Activated CD8-positive, alpha-beta T cell treated with anti-CD3 and anti-CD28 coated beads for 36 hours (primary cell): ENCODE measurements at places on chromosomes 2 and 18.

DNA sequence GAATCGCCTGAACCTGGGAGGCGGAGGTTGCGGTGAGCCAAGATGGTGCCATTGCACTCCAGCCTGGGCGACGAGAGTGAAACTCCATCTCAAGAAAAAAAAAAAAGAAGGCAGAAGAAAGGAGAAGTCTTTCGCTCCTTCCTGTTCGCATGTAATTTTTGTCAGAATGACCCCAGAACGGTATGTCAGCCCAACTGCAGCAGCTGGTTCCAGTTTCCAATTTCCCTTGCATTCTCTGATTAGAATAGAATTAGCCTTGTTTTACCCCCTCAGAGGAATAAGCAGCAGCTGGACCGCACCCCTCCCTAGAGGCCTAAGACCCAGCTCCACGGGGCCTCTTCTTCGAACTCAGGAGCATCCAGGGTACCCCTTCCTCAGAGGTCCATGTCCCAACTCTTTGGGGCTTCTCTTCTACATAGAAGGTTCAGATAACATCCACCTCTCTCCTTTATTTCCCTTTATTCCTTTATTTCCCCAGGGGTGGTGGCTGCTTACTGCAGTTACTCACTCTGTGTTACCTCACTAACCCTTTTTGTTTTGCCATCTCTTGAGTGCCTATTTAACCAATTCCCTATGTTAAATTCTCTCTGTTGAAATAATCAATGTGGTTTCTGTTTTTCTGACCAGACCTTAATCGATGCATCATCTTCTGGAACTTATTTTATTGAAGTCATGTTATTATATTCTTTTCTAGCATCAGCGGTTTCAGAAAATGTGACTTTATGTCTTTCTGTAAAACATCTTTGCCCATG, 7.2 kb upstream of the PUM2 start:
- no peak for DNase-seq
- no peaks in the 10 kb centered on the region for H3K4me1 ChIP-seq
- no peaks in the 10 kb centered on the region for H3K36me3 ChIP-seq
- H3K27me3 ChIP-seq, result no peaks in the 10 kb centered on the region

- peaks cover 2% of the 10 kb centered on the region for H3K4me1 ChIP-seq
- H3K4me3 ChIP-seq, result peak overlapping the region; percentile 51
- peak overlapping the region; percentile 26 for H3K27ac ChIP-seq
Observed at GRCh38 chr18:31162419-31162793, 250 bp downstream of the DSC1 start.

GRCh38 chr2:105734762-105735538, 9.8 kb upstream of the NCK2 start:
- no peaks in the 10 kb centered on the region for H3K27me3 ChIP-seq
- peaks cover 47% of the 10 kb centered on the region for H3K4me1 ChIP-seq
- no peak overlapping the region for H3K27ac ChIP-seq
- H3K4me3 ChIP-seq, result no peak overlapping the region
- H3K36me3 ChIP-seq, result no peaks in the 10 kb centered on the region

GRCh38 chr2:33484042-33484621, 7.7 kb downstream of the RASGRP3 start:
- peaks cover 6% of the 10 kb centered on the region for H3K4me1 ChIP-seq
- DNase-seq, result no peak
- no peaks in the 10 kb centered on the region for H3K27me3 ChIP-seq
- H3K36me3 ChIP-seq, result no peaks in the 10 kb centered on the region
- H3K27ac ChIP-seq, result no peak overlapping the region

GRCh38 chr2:110973262-110973661, 147.5 kb upstream of the BCL2L11 start:
- peaks cover 4% of the 10 kb centered on the region for H3K27me3 ChIP-seq
- no peaks in the 10 kb centered on the region for H3K36me3 ChIP-seq
- no peaks in the 10 kb centered on the region for H3K4me1 ChIP-seq
- no peak overlapping the region for H3K4me3 ChIP-seq

DNA sequence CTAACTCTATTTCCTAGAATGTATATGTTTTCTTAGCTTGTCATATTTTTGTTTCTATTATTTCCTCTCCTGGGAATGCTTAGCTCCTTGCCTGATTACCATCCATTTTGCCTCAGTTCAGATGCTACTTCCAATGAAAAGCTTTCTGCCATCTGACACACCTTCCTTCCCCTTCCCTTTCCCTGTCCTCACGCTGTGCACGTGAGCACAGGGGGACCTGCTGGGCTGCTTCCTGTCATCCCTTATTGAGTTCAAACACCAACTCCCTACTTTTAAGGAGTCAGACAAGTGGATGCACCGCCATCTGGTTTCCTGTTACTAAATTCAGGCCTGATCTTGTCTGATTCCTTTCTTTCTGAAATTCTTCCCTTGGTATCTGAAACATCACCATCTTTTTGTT, 2.4 kb upstream of the INO80C start:
- H3K4me1 ChIP-seq, result peaks cover 22% of the 10 kb centered on the region
- no peak overlapping the region for H3K27ac ChIP-seq
- H3K36me3 ChIP-seq, result peaks cover 7% of the 10 kb centered on the region
- H3K27me3 ChIP-seq, result peaks cover 1% of the 10 kb centered on the region
- no peak overlapping the region for H3K4me3 ChIP-seq

- H3K4me1 ChIP-seq, result no peaks in the 10 kb centered on the region
- peaks cover 38% of the 10 kb centered on the region for H3K27me3 ChIP-seq
- no peak for DNase-seq
- no peak overlapping the region for H3K27ac ChIP-seq
Observed at GRCh38 chr2:72894514-72894913, 7.3 kb downstream of the SPR start.

DNA sequence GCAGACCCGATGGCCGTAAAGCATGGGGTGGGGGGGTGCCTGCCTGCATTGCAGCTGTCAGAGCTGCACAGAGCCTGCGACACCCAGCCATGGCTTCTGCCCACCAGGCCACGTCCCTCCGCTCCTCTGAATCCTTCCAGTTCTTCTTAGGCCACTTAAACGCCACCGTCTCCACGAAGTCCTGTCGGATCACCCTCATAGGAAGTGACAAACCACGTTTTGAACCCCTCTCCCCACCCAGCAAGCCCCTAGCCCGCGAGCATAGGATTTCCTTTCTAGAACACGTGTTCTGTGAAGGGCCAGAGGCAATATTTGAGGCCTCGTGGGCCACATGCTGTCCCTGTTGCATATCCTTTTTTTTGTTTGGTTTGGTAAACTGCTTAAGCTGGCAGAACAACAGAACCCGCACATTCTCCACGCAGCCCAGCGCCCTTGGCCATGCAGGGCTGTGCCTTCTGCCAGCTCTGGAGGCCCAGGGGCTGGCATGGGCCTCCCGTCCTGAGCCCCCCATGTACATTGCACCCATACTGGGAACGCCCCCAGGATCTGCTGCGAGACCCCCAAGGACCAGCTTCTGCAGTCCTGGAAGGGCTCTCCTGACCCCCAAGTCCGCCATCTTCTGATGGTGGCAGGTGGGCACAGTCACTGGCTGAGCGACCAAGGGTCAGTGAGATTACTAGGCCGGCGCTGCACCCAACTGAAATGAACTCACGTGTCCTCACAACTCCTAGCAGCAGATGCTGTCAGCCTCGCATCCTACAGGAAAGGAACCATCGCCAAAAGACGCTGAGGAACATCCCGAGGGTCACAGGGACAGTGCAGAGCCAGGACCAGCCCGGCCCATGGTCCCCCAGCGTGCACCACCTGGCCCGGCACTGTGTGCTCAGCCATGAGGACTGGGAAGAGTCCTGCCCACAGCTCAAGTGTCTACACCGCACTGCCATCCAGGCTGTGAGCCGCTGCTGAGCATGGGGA, 35.1 kb downstream of the ADI1 start:
- no peak overlapping the region for H3K27ac ChIP-seq
- peaks cover 2% of the 10 kb centered on the region for H3K4me1 ChIP-seq
- no peak for DNase-seq

- no peaks in the 10 kb centered on the region for H3K4me1 ChIP-seq
- no peaks in the 10 kb centered on the region for H3K27me3 ChIP-seq
- H3K27ac ChIP-seq, result no peak overlapping the region
- H3K36me3 ChIP-seq, result no peaks in the 10 kb centered on the region
- H3K4me3 ChIP-seq, result no peak overlapping the region
- DNase-seq, result no peak
Observed at GRCh38 chr18:3221496-3221895, 1.7 kb upstream of the MYOM1 start.
